Foreskin keratinocyte (primary cell): ENCODE measurements at places on chromosomes 6 and 20. TPM values are rescaled to one million over a fixed set of nuclear protein-coding genes. Genes with fewer than 3 reads are reported as not detected.

Gene LKAAEAR1
- total RNA-seq, result 0.17 TPM in 1 of 2 replicates, not detected in the other

Gene BPIFB1
- not detected in 2 replicates for total RNA-seq

GRCh38 chr6:125974214-125974866 lies 12.0 kb upstream of the TRMT11 start:
- no peak for DNase-seq

DNA sequence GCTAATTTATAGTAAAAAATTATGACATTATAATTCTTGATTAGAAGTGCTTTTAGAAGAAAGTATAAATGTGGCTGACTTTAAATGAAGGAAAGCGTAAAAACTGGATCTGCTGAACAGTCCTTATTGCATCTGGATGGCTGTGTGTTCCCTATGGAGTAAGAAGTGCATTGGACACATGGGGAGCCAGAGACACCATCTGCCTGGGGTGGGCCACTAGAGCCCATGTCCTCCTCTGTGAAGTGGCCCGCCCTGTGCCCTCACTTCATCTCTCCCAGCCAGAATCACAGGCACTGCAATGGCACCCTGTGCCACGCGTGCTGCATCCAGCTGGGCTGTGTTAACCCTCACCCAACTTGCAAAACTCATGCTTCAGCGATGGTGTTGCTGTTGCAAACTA lies 13.2 kb upstream of the SFT2D1 start:
- no peak for DNase-seq

- DNase-seq, result no peak
These were observed 803.7 kb downstream of the GRIK2 start for GRCh38 chr6:102197211-102197610.

DNA sequence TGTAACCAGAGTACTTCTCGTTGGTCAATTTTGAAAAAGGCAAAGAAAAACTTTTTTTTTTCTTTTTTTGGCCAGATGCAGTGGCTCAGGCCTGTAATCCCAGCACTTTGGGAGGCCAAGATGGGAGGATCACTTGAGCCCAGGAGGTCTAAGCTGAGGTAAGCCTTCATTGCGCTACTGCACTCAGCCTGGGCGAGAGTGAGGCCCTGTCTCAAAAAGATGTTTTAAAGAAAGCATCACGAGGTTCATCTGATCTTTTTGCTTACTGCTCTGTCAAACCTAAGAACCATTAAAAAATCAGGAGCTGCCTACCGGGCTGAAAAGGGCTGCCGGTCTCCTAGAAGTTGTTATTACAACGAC lies 607 bp downstream of the LYRM2 start:
- DNase-seq, result no peak

DNA sequence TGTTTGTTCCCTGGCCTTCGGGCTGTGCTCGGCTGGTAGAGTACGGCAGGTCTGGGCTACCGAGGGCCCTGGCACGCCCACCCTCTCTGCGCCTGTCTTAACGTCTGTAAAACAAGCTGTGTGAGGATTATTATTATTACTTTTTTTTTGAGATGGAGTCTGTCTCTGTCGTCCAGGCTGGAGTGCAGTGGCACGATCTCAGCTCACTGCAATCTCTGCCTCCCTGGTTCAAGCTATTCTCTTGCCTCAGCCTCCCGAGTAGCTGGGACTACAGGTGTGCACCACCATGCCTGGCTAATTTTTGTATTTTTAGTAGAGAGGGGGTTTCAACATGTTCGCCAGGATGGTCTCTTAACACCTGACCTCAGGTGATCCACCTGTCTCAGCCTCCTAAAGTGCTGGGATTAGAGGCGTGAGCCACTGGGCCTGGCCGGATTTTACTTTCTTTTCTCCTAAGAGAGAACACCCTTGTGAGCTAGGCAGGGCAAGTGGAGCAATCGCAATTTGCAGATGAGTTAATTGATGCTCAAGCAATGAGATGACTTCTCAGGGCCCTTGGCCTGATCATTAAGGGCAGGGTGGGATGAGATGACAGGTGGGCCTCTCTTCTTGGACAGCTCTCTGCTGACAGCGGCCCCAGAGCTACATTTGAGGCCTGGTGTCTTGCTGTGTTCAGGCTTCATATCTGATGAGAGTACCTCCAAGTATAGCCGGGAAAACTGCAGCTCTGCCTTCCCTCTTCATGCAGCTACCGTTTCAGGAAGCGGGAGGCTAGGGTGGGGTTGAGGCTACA lies 859 bp upstream of the SMIM29 start:
- DNase-seq, result no peak

DNA sequence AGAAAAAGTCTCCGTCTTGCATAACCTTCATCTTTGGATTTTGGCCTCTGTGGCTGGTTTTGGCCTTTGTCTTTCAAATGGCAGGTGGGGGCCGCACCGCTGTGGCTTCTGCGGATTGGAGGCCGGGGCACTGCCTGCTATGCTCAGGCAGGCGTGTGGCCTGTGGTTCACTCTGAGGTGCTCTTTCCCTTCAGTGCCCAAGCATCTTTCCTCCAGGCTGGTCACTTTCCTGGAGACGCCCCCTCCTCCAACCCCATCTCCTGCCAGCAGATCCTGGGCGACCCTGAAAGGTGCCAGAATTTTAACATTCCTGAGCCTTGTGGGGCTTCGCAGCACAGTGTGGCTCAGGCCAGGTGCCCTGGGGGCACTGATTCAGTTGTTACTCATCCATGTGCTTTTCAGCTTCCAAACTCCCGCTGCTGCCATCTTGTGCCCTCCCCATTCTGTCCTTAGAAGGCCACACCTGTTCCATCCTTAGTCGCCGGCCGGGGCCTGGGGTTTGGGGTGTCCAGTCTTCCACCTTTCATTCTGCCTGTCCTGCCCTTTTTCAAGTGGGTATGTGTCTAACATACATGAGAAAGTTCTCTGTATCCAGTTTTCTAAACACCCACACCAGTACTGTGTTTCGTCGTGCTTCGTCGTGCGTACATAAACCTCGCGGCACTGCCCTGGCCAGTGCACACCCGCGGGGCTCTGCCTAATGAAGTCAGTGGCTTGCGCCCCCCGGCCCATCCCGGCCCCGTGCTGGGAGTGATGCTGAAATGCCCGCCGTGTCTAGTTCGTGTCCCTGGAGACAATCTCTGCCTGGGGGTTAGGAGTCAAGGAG lies 12.1 kb downstream of the SS18L1 start:
- DNase-seq, result no peak

- DNase-seq, result no peak
These were observed 1156.9 kb upstream of the MAP3K7 start for GRCh38 chr6:91743756-91744155.

DNA sequence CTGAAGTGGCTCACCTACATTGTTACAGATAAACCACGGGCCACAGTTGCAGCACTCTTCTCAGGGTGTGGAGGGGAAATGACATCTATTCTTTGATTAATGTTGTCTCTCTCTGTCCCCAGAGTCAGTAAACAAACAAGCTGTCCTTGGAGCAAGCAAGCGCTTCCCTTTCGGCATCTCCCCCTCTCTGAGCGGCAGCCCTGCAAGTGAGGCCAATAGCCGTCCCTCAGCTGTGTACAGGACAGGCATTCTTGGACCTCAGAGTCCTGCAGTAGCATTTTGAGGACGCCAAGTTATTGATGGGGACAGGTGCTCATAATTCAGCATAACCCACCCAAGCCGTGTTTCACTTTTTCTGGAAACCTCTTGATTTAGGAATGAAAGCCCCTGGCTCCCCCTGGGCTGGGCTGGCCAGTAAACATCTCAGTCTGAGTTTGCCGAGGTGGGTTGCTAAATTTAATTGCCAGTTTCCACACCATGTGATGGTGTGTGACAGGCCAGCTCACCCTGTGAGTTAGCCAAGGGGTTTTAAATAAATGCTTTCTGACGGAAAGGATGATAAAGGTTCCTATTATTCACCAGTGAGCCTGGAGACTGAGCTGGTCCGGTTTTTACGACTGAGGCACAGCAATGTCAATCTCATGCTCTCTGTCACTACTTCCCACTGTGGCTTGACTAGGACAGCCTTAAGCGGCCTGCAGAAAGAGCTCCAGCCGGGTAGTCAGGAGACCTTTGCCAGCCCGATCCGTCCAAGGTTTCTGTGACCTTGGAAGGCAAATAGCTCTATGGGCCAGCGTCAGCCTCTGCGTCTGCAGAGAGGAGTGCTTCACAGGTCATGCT lies 214.8 kb upstream of the RREB1 start:
- DNase-seq, result no peak

GRCh38 chr6:33390767-33391277 lies 801 bp upstream of the KIFC1 start:
- no peak for DNase-seq

GRCh38 chr20:62689861-62690260 lies 18.8 kb upstream of the NTSR1 start:
- DNase-seq, result no peak

DNA sequence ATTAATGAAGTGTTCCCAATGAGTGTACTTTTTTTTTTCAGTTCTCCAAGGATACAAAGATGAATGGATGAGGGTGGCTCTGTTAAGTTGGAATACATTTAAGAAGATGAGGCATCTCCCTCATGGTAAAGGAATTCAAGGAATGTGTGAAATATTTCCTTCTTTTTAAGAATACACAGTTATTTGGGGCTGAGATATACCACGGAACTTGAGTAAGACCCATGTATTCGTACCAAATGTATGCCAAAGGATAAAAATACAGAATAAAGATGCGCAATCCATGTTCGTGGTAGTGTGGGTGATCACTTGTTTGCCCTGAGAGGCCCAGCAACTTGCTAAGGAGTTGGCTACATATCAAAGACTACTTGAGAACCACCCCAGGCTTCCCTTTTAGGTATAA lies 164.2 kb upstream of the TCF21 start:
- DNase-seq, result peak; percentile 39

DNA sequence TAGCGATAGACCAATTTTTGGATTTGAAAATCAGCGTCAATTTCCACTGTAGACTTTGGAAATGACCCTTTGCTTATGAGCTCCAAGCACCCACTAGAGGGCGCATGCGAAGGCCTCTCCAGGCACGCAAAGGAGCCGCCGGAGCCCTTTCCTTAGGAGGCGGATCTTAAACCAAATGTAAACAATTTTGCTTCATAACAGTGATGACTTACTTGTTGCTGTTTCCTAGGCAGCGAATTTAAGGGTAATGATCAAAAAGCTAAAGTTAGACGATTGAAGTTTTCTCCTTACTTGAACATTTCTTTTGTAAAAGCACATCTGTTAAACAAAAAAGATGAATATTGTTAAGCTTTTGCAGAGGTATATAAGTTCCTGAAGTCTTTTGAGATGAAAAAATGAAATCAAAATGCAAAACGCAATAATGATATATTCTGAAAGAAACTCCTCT lies 29.2 kb upstream of the EXOC2 start:
- peak; percentile 49 for DNase-seq

- no peak for DNase-seq
These were observed 456.7 kb downstream of the NKAIN2 start for GRCh38 chr6:124260337-124260736.

DNA sequence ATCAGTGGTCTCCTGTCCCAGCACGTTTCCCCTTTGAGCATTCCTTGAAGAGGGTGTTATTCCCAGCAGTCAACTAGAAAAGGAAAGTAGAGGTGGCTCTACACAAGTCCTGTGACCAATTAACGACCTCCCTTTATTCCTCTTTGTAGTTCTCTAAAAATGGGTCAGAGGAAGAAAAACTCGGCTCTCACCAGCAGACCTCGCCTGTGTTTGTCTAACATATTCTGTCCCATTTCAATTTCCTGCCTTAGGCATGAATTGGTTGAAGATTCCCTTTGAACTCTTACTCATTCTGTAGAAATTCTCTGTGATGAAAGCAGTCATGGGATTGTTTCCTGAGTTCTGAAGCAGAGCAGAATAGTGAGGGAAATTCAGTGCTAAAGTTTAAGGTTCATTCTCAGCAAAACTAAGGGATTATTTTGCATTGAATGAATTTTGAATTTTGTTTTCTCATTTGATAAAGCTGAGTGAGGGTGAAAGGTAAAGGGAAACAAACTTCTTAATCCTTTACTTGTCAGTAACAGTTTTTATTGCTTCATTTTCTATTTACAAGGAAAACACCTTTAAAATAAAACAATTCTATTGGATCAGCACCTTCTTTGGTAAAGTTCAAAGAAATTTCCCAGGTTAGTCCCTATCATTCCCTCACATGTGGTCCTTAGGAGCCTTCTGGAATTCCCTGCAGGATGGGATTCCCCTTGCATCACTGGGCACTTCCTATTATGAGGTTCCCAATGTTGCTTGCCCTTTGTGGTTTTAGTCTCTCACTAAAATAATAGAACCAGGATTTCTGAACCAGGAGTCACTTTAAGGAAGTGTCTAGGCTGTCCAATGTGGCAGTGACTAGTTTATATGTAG lies 105.8 kb downstream of the SLX4IP start:
- DNase-seq, result peak; percentile 76

DNA sequence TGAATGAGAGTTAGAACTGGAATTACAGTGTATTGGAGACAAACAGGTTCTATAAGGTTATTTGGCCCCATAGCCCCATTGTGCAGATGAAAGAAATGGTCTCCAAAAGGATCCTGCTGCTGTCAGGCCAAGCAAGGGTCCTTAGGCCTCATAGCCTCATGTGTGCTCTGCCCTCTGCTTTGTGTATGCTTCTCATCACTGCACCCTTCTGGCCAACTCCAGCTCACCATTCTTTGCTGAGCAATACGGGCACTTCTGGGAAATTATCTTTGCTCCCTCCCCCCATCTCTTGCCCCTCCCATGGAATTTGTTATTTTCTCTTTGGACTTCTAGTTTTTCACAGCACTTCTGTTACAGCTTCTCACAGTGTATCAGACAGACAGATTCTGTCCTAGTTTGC lies 298.8 kb downstream of the FOXA2 start:
- no peak for DNase-seq

- DNase-seq, result no peak
These were observed 67.5 kb upstream of the FUT9 start for GRCh38 chr6:95948324-95948723.
